Stimulated activated CD8-positive, alpha-beta memory T cell treated with anti-CD3 and anti-CD28 coated beads, Interleukin-4, amount 100 ng/mL, for 24 hours (primary cell): ENCODE measurements at places on chromosomes 1 and 21.

GRCh38 chr1:156437037-156437867 lies 63.3 kb downstream of the MEF2D start:
- DNase-seq = no peak

DNA sequence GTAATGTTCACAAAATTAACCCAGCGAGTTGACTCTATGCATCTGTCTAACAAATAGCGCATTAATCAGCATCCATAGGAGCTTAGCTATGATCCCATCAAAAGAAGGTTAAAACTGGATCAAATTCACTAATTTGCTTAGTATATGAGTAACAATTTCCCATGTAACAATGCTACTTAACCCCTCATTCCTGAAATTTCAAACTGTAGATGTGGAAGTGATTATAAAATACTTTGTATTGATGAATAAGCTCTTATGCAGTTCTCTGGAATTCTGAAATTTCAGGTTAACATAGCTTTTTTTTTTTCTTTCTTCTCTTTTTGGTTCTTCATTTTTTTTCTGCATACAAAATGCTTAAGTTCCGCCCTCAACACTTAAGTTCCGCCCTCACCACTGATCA lies 1272.7 kb downstream of the KCNT2 start:
- no peak for DNase-seq

DNA sequence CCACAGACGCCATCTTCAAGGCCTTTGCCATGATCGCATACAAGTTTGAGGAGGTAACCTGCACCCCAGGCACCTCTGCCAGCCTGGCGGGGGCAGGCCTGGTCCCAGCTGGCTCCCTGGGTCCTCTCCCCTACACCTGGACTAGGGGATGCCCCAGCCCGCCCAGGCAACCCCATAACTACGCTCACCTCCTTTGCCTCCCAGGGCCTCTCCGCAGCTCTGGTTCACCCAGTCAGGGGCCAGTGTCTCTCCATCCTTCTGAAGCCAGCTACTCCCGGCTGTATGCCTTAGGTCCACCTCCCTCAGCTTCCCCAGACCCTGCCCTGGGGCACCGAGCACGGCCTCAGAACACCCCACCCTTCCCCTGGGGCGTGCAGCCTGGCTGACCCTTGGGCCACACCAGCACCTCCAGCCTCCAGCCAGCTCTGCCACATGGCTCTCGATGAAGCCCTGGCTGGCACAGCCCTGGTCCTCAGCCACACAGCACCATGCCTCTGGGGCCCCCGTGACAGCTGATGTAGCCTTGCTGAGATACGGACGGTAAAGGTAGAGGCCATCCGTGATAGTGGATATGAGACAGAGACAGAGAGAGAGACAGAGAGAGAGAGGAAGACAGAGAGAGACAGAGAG lies 80.4 kb upstream of the COL6A1 start:
- DNase-seq = no peak

- DNase-seq = no peak
Observed at GRCh38 chr1:211114446-211114845, 19.5 kb downstream of the KCNH1 start.

DNA sequence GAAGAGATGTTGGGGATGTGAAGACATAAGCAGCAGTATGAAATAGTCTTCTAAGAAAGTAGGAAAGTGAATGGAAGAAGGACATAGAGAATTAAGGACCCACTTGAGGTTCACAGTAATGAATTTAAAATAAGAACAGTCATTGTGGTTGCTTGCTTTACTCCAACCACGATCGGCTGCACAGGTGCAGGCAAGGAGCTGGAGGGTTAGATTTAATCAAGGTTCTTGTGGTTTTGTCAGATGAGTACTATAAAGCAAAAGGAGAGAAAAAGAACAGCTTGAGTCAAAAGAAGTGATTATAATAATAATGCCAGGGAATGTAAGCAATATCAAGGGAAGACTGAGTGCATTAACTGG lies 46.1 kb upstream of the RBM34 start:
- DNase-seq = peak; percentile 7
